ENCODE measurements at places on chromosomes 13 and 19. TPM values are rescaled to one million over a fixed set of nuclear protein-coding genes. Genes with fewer than 3 reads are reported as not detected.

ZNF382 gene
- polyA plus RNA-seq = 0.59 TPM

ZNF285 gene
- 1.4 TPM for polyA plus RNA-seq

PSG4 gene
- polyA plus RNA-seq = 223 TPM

BICRA gene
- polyA plus RNA-seq = 3.5 TPM

All from IMR-90 (cell line).